ENCODE measurements at places on chromosomes 11 and 22.

DNA sequence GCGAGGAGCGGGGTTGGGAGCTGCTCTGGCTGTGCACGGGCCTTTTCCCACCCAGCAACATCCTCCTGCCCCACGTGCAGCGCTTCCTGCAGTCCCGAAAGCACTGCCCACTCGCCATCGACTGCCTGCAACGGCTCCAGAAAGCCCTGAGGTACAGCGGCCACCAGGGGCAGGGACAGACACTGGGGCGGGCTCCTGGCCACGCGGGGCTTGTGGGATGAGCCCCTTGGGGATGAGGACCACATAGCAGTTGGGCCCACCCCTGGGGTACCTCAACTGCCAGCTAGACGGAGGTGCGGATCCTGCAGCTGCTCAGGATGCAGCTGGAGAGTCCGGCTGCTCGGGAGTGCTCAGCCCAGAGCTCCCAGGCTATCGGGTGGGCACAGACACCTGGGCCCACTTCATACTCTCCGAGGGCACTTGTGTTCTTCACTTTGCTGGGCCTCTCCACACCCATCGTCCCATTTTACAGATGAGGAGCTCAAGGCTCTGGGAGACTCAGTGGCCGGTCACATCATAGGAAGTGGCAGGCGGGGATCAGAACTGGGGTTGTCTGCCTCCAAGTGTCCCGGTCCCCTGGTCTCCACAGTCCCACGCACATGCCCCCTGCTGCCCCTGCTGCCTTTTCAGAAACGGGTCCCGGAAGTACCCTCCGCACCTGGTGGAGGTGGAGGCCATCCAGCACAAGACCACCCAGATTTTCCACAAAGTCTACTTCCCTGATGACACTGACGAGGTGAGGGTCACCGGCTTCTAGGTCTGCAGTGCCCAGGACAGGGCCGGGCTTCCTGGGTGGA lies 77.6 kb downstream of the MYO7A start:
- DNase-seq, result no peak

DNA sequence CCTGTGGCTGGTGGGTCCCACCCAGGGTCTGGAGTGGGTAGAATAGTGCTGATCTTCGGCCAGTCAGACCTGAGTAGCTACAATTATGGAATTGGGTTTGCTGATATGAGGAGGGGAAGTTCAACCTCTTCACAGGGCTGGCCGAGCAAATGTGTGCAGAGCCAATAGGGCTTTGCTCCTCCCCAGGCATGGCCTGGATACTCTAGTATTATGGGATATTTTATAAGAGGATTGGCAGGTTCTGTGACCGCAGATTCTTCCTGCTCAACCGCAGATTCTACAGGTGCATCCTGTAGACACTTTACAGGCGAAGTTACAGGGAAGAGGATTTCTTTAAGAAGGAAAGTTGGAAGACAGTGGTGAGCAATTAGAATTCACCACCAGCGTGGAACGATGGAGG lies 44.3 kb downstream of the TBC1D22A start:
- no peak for DNase-seq

DNA sequence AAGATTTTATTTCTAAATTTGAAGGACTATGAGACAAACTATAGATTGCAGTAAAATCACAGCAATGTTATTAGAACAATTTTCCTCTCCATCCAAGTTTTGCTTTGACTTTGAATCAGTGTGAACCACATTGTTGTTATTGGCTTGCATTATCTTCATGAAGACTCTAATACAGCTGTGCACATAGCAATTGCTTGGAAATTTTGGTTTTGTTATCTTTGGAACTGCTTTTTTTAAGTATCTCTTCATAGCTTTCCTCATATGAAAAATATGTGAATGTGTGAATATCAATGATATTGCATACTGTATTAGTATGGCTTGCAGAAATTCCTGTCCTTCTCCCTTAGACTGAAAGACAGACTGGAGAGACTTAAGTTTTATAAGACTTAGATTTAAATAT lies 666.6 kb downstream of the LUZP2 start:
- no peak for DNase-seq

DNA sequence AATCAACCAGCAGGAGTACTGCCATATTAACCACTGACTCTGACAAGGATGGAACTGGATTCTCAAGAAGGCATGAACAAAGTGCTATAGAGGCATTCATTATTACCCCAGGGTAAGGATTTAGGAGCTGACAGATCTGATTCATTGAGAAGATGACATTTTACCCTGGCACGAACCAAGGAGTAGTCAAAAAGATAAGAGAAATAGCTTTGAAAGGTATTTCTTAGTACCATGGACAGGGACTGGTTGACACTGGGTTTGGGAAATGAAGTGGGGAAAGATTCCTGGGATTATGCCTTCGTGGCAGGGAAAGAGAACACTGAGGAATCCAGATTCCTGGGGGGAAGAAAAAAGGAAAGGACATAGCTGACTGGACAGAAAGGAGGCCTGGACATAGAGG lies 5.1 kb upstream of the SAAL1 start:
- DNase-seq, result peak; percentile 4

- DNase-seq, result no peak
Observed at GRCh38 chr11:113736323-113736722, 30.2 kb upstream of the TMPRSS5 start.

- no peak for DNase-seq
Observed at GRCh38 chr11:93287434-93287833, 43.1 kb upstream of the DEUP1 start.

DNA sequence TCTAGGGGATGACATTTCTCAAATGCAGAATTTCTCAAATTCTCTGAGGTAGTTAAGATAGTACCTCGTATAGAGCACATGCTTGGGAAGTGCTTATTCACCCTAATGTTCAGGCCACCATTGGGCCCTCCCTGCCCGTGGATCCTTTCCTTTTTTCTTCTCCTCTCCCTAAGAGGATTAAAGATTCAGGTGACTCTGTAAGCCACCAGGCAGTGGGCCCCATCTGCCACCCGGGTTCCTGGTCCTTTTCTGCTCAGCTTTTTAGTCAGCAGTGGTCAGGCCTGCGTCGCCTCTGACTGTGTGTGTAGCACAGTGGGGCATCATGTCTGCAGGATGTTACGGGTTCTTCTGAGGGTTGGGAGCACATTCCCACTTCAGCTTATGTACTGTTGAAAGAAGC lies 7.2 kb downstream of the CEP164 start:
- no peak for DNase-seq

GRCh38 chr11:72683782-72684200 lies 9.6 kb upstream of the PDE2A start:
- peak; percentile 51 for DNase-seq

DNA sequence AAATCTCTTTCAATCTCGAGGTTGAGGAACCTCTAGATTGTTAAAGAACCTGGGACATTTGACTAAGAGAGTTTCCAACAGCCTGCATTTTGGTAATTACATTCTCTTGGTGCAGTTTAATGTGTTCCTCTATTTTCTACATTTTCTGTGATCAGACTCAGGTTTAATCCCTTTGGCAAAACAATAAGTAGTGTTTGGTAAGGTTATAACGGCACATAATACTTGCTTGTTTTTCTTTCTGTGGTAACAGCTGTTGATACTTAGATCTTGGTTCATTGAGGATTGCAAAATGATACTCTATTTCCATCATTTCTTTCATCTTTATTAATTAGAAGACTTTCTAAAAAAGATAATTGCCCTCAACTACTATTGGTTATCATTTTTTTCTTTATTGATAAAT lies 271.3 kb downstream of the SBF2 start:
- DNase-seq, result no peak

DNA sequence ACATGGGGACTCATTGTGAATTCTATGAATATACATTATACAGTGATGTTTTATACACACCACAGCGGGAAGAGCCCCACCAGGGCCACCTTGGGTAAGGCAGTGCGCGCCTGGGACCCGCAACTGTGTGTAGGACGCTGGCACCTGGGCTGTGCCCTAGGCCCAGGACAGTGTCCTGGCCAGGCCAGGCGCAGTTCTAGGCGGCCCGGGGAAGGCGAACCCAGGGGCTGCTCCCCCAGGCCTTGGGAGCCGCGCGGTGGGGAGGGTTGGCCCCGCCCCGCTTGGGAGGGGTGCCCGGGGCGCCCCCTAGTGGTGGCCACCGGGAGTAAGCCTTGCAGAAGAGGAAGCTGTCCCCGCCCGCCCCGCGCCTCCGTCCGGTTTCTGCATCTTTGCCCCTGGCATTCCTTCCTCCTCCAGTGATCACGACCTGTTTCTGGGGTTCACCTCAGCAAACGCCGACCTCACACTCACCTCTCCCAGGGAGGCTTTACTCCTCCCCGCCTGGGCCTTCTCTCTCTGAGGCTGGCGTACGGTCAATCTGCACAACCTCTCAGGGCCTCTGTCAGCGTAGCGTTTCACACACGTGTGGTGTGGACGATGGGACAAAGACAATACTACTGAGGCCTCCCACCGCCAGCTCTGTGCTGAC lies 9.5 kb upstream of the EHD1 start:
- peak; percentile 62 for DNase-seq

- DNase-seq, result no peak
Observed at GRCh38 chr22:30276039-30276438, 9.4 kb upstream of the OSM start.

DNA sequence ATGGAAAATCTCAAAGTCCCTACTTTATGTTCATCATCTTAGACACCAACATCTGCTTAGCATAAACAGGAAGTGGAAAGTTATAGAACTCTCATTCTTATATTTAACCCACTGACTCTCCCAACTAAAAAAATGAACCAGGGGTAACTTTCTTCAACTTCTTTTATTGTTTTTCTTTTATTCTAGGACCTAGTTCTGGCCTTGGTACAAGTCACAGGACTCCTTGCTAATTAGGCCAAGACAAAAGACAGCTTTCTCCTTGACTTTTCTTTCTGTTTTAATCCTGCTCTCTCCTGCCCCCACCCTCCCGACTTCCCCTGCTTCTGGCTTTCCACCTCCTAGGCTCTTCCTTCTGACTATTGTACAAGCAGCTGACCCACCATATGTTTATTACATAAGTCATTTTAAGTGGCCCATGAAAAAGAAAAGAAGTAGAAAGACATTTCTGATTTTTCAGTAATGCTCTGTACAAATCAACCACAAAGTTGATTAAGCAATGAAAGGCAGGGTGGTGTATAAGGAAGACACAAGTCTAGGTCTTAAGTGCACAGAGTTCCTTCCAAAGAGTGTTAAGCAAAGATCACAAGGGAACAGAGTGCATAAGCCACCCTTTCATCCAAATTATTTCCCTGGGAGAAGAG lies 18.3 kb downstream of the JAML start:
- peak; percentile 6 for DNase-seq

- no peak for DNase-seq
Observed at GRCh38 chr22:49785841-49786471, 41.7 kb downstream of the BRD1 start.

GRCh38 chr11:95304777-95305176 lies 73.8 kb upstream of the SESN3 start:
- DNase-seq, result no peak

- DNase-seq, result peak; percentile 6
Observed at GRCh38 chr11:45365961-45366618, 79.9 kb upstream of the SYT13 start.

GRCh38 chr11:92697461-92698312 lies 271.8 kb upstream of the MTNR1B start:
- no peak for DNase-seq

DNA sequence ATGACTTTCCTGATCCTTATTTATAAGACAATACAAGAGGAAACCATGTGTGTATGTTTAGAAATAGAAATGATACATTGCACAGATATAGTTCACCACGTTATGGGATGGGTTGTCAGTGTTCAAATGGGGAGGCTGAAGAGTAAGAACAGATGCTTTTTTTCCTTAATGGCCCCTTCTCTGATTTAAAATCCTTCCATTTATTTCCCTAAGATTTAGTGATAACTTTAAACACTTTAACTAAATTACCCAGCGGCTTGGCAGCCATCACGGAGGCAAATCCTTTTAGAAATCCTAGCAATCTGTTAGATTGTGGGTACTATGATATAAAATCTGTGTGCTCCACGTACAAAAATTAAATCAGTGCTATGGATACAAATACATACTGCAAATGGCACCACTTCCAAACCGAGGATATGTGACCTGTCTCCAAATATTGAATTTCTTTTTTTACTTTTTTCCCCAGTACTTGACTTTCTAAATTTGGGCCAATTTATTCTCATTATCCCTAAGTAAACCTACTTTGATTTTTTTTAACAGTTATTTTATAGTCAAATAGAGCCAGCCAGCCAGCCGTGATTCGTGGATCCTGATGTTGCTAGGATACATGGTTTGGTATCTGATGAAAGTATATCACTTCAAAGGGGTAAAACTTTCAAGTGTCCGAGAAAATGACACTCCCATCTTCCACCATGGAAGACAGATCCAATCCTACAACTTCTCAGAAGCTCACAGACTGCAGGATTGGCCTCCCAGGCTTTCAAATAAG lies 46.1 kb downstream of the BDNF start:
- peak; percentile 36 for DNase-seq

GRCh38 chr11:112085822-112086421 lies 634 bp downstream of the TIMM8B start:
- peak; percentile 46 for DNase-seq

DNA sequence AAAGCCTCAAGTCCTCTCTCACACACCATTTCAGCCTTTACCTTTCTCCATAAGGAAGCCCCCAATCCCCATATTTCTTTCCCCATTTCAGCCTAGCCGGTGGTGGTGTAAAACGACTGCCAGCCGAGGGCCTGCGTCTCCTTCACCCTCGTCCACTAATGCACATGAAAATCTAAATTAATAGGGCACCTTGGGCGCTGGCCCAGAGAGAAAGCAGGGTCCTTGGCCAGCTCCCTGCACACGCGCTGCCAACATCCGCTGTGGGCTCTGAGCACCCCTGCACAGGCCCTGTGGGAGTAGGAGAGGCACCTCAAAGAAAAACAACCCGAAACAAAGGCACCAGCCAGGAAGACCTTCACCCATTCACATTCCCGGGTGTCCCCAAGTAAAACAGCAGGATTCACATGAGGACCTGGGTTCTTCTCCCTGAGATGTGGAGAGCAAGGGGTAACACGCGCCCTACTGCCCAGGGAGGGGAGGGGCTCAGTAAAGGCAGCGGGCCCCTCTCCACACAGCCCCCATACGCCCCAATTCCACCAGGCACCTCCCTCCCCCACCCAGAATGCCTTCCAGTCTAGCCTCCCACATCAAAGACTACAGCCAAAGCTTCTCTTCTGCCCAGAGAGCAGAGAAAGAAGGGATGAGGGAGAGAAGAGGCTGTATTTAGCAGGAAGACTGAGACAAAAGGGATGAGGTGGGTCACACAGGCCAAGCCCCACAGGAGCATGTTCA lies 79.0 kb downstream of the MICAL3 start:
- no peak for DNase-seq

DNA sequence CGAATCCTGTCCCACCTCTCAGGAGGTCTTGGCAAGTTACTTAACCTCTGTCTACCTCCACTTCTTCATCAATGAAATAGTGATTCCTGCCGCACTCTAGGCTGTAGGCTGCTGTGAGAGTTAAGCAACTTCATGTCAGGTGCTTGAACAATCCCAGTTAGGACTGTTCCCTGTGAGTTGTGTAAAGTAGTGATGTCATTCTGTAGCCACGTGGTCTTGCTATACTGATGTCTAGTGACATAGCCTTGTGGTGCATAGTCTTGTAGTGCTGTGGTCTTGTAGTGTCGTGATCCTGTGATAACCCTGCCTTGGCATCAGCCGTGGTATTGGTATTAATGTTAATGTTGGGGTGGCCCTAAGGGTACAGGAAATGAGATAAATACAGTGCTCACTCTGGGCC lies 30.3 kb upstream of the PRR5 start:
- DNase-seq, result peak; percentile 88

Data from mesenchymal stem cell (in vitro differentiated cells and primary cell).